ENCODE measurements at places on chromosomes 12 and 14.
A peak's percentile ranks its signal among the peaks of the same experiment; 100 is the strongest.

DNA sequence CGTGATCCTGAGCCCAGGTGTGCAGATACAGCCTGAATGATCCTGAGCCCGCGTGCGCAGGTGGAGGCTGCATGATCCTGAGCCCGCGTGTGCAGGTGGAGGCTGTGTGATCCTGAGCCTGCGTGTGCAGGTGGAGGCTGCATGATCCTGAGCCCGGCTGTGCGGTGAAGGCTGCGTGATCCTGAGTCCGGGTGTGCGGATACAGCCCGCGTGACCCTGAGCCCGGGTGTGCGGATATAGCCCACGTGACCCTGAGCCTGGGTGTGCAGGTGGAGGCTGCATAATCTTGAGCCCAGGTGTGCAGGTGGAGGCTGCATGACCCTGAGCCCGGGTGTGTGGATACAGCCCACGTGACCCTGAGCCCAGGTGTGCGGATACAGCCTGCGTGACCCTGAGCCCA lies 20.3 kb downstream of the BRF1 start:
- no peak for DNase-seq

GRCh38 chr12:107379852-107380567 lies 286.7 kb upstream of the CRY1 start:
- no peak for DNase-seq

DNA sequence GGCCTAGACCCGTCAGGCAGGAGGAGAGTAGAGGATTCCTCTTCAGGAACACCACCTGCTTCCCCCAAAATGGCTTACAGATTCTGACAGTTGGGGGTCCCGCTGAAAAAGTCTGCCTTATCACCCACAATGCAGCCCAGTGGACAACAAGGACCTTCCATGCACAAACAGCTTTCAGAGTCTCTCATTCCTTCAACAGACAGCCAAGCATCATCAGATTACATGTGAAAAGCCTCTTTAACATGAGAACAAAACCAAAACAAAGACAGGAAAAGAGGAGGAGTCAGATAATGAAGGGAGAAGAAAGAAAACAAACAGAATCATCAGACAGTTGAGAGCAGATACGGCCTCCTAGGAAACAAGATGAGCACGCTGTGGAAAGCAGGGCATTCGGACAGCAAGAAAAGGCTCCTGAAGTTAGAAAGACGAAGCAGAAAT lies 18.3 kb downstream of the KCTD10 start:
- DNase-seq = no peak

DNA sequence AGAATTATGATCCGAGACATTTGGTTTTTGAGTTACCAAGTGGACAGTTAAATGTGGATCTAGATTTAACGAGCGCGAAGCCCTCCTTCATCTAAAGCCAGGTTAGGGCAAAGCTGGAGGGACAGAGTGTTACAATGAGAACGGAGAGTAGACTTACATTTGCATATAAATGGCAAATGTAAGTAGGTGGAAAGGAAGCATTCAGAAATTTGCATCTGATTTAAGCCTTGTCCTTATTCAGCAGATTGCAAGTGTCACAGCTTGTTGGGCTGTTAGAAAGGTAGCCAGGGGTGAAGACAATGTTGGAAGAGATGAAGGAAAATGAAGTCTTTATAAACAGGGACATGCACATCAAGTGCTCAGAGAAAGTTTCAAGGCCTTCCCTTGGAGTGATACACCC lies 806.2 kb downstream of the GALC start:
- no peak for DNase-seq

DNA sequence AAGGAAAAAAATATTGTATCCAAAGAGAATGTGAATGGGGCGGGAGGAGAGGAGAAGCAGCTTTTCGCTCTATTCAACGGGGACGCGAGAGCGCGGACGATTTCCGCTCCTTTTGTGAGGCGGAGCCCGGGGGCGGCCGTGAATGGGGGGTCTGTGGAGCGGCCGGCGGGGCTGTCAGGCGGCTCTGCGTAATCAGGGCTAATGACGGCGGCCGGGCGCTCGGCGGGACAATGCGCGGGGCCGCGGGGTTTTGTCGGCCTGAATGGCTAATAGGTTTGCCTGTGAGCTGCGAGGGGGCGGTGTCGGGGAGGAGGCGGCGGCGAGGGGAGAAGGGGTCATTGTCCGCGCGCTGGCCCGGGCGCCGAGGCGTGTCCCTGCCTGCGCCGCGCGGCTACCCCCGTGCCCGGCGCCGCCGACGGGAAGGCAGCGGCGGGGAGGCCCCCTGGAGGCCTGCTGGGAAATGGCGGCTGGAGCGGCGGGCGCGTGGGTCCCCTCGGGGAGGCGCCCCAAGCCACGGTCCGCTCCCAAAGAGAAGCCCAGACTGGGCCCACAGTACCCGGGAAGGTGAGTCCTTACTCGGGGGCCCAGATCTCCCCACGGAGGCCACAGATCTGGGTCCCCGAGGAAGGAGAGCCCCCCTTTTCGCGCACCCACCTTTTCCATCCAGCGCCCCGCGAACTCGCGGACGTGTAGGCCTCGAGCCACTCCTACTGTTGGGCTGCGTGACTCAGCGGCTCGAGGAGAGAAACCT lies 6.0 kb downstream of the SIX6 start:
- peak; percentile 14 for DNase-seq

All from suppressor macrophage treated with lipopolysaccharide for 4 hours (primary cell).